ENCODE measurements at places on chromosomes 11 and 22.

GRCh38 chr11:126186708-126187529 is 24.5 kb downstream of the RPUSD4 start:
- DNase-seq, result no peak

- no peak for DNase-seq
Observed at GRCh38 chr22:42026705-42027104, 28.1 kb downstream of the WBP2NL start.

DNA sequence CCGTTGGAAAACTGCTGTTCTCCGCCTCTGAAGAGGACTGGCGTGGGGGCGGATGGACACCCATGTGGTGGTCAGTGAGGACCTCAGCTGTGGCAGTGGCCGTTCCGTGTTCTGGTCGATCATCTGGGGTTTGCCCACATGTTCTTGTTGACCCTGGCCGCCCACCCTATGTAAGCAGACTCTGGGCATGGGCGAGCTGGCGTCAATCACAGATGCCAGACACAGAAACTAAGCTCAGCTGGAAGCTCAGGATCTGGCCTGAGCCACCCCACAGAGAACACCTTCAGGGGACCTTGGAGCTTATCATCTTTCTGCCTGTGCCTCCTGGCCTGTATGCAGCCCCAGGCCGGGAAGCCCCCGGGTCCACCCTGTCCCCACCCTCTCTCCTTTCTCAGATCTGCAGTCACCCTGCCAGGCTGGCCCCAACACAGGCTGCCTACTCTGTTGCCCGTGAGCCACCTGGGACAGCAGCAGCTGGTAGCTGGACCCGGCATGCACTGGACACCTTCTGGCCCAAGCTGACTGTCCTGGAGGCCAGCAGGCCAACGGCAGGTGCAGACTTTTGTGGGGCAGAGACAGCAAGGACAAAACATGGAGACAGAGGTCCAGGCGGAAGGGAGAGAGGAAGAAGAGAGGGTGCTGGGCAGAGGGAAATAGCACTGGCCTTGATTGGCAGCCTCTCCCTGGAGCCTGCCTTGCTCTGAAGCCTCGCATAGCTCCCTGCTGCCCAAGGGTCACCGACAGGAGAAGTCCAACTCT is 91.5 kb downstream of the PHF21B start:
- no peak for DNase-seq

DNA sequence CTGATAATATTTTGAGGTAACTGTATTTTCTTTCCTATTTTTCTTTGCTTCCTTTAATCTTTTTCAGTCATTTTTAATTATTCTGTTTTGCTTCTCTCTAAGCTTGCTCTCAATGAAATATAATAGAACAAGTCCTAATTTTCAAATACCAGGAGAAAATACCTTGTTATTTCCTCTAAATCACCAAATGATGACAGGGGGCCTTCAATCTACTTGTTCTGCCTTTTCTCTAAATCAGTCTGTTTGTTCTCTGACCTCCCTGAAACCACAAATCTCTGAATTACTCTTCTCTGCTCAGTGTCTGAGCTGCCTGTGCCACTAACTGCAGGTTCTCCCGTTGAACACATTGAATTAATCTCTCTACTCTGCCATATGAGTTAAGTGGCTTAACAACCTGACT is 286.2 kb downstream of the C11orf87 start:
- DNase-seq, result no peak

DNA sequence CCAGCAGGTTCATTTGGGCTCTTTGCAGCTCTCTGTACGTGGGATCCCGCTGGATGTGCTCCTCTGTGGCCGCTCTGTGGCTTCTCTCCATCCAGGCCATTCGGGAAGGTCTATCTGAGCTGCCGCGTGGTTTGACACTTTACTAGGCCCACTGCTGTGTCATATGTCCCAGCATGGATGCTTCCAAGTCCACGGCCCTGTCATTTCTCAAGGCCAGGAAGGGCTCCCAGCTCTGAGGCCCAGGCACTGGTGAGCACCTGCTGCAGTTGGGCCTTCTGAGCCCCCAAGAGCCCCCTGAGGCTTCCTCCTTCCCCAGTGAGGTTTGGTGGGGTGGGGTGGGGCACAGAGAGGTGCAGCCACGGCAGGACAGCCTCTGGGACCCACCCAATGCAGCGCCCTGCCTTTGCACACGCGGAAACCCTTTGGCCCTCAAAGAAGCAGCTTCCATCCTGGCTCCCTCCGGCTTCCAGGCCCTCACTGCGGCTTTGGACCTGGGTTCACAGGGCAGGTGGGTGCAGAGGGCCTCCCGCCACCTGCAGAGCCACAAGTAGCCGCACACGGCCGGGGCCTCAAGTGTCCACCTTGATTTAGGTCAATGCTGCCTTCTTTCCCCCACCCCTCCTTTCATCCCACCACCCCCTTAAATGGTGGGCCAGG is 44.5 kb upstream of the FGF3 start:
- no peak for DNase-seq

- no peak for DNase-seq
Observed at GRCh38 chr22:44473166-44473565, 24.9 kb downstream of the RTL6 start.

- DNase-seq, result no peak
Observed at GRCh38 chr22:47919893-47920292, 1157.4 kb downstream of the TBC1D22A start.
